Activated CD8-positive, alpha-beta memory T cell treated with anti-CD3 and anti-CD28 coated beads for 4 hours (primary cell): ENCODE measurements at places on chromosomes 7 and 10.

GRCh38 chr10:5168897-5169420, 16.0 kb downstream of the AKR1C8 start:
- DNase-seq, result no peak

DNA sequence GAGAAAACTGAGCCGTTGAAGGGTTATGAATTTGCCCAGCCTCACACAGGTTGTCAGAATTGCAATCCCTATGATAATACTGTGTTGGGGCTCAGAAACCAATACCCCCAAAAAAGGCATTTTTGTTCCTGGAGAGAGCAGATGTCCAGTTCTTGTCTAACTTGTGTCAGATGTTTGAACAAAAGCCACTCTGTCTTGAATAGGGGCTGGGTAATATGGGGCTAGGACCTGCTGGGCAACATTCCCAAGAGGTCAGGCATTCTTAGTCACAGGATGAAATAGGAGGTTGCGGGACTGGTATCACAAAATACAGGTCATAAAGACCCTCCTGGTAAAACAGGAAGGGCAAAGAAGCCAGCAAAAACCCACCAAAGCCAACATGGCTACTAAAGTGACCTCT, 482.1 kb downstream of the IPMK start:
- DNase-seq, result no peak

DNA sequence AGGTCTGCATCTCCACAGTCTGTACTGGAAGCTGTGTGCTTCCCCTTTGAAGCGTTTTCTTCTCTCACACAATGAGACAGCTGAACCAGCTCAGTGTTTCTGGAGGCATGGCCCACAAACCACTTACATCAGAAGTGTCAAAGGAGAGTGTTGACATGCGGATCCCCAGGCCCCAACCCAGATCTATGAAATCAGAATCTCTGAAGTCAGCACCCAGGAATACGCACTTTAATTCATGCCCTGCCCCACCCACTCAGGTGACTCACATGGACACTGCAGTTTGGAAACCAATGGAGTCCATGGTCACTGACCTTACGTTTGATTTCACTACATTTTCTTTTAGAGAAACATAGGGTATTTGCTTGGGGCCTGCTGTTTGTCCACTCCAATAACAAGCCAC, 19.0 kb downstream of the TLL2 start:
- no peak for DNase-seq

DNA sequence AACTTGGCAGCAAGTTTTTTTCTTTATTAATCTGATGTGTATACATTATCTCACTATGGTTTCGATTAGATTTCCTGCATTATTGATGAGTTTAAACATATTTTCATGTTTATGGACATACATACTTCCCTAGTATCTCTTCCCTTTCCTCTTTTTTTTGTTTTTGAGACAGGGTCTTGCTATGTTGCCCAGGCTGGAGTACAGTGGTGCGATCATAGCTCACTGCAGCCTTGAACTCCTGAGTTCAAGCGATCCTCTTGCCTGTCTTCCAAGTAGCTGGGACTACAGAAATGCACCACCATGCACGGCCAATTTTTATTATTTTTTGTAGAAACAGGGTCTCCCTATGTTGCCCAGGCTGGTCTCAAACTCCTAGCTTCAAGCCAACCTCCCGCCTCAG, 18.9 kb downstream of the BAZ1B start:
- DNase-seq, result no peak

DNA sequence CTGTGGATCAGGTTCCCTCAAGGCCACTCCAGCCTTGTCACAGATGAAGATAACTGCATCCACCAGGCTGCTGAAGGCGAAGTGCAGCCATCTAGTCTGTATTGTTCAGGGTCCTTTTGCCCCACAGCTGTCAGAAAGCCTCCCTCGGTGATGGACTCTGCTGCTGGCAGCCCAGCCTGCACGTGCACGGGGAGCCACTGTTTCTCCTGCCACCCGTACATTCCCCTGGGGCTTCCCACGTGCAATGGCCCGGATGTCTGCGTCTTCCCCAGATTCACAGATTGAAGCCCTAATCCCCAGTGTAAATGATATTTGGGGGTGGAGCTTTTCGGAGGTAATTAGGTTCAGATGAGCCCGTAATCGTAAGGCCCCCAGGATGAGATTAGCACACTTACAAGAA, 46.6 kb upstream of the VIPR2 start:
- DNase-seq, result no peak

DNA sequence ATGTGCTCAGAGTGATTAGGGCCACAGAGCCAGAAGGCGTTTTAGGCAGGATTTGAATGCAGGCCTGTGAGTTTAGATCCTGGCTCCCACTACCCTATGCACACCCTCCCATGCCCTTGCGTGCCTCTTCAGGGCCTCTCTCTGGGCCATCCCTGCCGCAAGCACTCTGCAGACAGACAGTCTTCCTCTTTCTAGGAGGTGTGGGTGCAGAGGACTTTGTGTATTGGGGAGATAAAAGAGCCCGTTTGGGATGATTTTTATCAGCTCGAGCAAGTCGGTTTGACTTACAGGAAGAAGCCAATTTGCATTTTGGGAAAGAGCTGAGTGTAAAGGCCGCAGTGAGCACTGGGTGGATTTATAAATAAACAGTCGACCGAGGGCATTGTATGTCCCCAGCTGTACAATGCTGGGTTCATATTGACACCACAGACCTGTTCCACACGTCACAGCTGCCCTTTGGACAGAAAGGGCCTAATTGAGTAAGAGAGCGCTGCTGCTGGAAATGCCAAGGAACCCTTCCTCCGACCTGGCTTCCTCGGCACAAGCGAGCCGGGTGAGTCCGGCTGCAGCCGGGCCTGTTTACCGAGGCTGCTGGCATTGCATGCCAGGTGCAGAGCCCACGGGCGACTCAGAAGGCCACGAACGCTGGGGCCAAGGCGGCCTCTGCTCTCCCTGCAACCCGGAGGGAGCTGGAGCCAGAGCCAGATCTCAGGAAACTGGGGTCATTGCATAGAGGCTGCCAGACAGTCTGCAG, 25.1 kb downstream of the ZMIZ1 start:
- no peak for DNase-seq

- DNase-seq, result no peak
Measured at GRCh38 chr10:27801171-27801785, 55.7 kb upstream of the MKX start.

GRCh38 chr7:54831644-54832095, 72.7 kb upstream of the SEC61G start:
- no peak for DNase-seq
